ENCODE measurements at places on chromosomes 12 and 14.

- no peak for DNase-seq
These were observed 94.5 kb downstream of the DNAI7 start for GRCh38 chr12:25100194-25101091.

DNA sequence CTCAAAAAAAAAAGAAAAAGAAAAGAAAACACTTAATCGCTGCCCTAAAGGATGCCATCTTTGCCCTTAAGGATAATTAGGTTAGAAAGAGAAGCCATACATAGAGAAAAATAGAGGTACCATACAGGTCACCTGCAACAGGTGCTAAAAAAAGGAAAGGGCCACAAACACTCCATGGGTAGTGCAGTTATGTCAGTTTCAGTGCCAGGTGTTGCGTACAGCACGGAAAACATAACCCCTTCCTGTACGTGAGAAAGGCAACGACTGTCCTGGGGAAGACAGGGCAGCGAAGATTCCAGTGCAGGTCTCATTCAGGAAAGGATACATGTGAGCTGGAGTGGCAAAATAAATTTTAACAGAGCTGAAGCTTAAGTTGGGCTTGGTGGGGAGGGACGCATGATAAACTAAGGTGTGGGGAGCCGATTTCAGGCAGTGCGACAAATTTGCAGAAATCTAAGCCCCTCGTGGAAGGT, 553 bp upstream of the DAZAP2 start:
- no peak for DNase-seq

DNA sequence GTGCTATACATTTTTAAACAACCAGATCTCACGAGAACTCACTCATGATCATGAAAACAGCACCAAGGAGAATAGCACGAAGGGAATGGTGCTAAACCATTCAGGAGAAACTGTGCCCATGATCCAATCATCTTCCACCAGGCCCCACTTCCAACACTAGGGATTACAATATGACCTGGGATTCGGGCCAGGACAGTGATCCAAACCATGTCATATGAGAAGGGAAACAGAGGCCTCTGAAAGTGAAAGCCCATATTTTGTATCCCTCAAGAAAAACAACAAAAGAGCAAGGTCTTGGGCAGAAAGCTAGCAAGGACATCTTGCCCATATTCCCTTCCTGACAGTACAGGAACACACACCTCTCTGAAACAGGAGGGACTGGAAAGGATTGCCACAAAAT, 163.9 kb upstream of the VASH1 start:
- no peak for DNase-seq

DNA sequence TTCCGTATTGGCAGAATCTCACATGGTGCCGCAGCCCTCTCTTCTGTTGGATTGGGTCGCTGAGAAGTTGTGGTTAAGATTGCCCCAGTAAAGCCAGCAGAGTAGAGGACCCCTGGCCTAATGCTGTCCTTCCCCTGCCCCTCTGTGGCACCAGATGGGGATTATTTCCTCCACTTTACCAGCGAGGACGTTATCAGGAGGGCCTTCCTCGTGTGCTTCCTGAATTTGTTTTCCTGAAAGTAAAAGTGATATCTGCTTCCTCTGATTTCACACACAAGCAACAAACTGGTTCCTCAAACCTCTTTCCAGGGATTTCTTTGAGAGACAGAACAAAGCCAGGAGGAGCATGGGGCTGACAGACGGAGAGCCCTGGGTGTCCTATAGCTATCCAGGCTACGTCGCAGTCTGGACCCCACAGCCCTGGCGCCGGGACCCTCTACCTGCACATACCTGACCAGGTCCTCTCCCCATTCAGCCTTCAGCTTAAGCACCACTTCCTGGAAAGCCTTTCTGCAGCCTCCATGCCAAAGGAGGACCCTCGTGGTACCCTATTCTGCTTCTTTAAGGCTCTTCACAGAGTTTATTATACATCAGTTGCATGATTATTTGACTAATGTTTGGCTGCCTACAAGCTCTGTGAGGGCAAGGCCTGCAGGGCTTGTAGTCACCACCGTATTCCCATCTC, 314.8 kb upstream of the FKBP4 start:
- no peak for DNase-seq

DNA sequence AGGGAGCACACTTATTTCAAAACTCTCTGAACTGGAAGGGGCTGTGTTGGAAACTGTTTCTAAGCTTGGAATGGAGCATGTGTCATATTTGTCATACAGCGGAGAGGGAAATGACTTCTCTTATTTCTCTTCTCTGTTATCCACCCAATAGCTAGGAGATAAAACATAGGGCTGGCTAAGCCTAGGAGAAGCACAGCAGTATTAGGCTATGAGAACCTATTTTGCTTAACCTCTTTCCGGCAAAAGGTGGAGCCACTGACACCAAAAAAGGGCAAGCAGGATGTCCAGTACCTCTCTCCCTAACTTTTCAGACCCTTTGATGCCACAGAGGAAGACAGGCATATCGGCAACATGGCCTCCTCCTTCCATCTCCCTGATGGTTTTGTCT, 148.3 kb downstream of the CRADD start:
- no peak for DNase-seq

DNA sequence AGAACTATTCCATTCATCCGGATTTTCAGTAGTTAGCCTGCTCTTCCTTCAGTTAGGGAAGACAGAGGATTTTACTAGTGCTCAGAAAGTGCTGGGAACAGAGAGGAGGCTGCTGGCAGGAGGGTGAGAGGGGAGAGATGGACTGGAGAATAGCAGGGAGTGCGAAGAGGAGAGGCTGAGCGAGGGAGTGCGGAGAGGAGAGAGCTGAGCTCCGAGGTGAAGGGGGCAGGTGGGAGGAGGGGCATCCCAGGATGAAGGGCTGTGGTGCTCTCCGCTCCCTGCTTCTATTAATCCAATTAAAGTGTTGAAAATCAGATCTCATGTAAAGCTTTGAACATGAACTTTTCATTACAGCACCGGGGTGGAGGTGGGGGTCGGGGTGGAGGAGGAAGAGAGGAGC, 20.4 kb upstream of the SMOC1 start:
- no peak for DNase-seq

DNA sequence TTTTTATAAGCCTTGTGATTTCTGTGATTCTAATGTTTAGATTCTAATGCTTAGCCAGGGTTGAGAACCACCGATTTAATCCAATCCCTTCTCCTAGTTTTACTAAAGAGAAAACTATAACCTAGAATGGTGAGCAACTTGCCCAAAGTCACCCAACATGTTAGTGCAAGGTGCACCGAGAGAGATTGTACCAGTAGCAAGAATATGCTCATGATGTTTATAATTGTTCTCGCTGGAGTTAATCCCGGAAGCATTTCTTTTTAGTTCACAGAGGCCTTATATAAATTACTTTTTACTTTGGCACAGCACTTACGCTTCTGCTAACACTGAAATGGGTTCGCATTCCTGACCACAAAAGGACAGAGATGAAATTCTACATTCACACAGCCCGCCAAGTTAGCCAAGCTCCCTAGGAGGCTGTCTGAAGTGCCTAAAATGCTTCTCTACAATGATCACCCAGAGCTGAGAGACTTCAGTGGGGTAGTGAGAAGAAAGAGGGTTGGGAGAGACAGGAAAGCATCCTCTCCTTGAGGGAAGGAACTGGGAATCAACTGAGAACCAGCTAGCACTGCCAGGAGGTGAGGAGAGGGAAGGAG, 579 bp upstream of the BLOC1S1 start:
- DNase-seq: no peak

- DNase-seq: no peak
These were observed 16.0 kb upstream of the OR6S1 start for GRCh38 chr14:20657216-20658211.

GRCh38 chr12:104740668-104741067, 217.4 kb downstream of the SLC41A2 start:
- DNase-seq: peak; percentile 71

DNA sequence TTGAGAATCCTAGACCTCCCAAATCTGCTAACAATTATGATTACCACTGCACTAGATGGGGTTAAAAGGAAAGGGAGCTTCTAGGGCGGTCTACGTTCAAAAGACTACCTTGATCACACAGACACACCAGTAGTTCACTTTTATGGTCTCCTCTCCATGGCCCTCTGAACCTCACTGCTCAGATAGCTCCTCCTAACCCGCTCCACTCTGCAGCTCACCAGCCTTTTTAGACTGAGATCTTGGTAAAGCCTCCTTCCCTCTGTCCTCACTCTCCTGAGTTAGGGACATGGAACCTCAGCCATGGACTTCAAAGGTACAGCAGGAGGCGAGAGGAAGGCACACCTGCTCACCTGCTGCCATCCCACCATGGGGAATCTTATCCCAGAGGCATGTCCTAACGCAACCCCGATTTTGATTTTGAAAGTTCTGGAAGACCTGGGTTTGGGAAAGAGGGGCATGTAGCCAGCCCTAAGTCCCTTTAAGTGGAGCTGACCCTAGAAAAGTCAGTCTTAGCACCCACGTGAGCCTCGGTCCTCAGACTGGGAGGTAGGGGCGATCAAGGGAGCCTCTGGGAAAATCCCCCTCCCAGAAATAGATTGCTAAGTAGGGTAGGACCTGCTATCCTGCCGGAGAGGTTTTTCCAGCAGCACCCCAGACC, 1.3 kb downstream of the ZNF219 start:
- DNase-seq: no peak

DNA sequence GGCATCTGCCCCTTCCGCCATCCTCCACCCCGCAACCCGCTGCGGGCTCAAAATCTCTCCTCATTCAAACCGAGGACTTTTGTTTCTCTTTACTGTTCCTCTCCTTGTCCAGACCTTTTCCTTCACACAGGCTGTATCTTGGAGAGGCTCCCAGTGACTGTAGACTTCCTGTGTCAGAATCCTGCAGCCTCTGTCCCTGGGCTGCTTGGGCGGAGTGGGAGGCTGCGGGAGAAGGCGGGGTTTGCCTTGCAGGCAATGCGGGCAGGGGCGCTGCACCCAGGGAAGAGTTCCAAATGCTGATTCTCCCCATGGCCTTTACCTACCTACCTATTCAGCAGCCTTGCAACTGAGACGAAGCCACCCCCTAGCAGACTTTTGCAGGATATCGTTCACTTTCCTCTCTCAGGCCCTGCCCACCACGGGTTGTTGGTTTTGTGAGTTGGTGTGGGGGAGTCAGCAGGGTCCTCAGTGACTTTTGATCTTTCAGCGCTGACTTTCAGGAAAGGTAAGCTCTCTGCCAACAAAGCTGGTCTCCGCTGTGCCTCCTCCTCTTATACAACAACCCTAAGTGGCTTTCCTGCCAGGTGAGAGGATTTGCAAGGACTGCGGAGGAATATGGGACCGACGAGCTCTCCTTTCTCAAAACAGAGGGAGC, 79.0 kb upstream of the KCNA1 start:
- no peak for DNase-seq

DNA sequence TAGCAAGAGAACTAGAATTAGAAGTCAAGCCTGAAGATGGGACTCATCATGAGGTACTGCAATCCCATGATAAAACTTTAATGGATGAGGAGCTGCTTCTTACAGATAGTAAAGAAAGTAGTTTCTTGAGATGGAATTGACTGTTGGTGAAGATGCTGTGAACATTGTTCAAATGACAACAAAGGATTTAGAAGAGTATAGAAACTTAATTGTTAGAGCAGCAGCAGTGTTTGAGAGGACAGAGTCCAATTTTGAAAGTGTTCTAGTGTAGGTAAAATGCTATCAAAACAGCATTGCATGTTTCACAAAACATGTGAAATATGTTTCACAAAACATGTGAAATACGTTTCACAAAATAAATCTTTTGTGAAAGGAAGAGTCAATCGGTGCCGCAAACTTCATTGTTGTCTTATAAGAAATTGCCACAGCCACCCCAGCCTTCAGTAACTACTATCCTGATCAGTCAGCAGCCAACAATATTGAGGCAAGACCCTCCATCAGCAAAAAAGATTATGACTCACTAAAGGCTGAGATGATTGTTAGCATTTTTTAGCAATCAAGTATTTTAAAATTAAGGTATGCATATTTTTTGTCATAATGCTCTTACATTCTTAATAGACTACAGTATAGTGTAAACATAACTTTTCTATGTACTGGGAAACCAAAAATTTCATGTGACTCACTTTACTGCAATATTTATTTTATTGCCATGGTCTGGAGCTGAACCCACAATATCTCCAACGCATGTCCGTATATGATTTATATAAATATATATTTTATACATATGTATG, 173.4 kb upstream of the BMP4 start:
- no peak for DNase-seq

DNA sequence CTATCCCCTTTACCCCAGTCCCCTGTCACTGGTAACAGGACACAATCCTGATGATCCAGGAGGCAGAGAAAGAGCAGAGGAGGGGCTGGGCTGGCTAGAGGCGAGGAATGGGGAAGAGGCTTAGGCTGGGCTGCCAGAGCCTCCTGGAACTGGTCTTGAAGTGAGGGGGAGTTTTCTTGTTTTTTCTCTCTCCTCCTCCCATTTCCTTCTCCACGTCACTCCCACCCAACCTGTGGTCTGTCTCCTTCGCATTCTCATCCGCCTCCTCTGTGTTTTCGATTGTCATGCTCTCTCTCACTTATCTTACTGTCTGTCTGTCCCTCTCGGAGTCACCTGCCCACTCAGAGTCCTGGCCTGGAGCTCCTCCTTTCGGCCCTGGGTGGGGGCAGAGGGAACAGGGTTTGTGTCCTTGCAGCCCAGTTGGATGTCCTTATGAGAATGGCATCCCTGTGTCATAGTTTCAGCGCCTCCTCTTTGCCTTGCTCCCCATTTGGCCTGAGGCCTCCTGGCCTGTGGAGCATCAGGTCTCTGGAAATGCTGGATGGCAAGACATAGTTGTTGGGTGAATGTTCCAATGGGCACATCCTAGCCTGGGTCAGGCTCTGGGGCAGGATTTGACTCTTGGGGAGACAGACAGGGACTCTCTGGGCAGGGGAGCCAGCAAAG, 3.4 kb upstream of the KRT80 start:
- no peak for DNase-seq

- peak; percentile 78 for DNase-seq
These were observed 11.3 kb downstream of the RARG start for GRCh38 chr12:53220694-53221202.

- DNase-seq: no peak
These were observed 1.6 kb downstream of the GZMH start for GRCh38 chr14:24607635-24608514.

- no peak for DNase-seq
These were observed 9.9 kb upstream of the LRP10 start for GRCh38 chr14:22861651-22862050.

GRCh38 chr12:105382771-105383622, 52.5 kb downstream of the C12orf75 start:
- peak; percentile 37 for DNase-seq

GRCh38 chr12:123089631-123090353, 61.1 kb downstream of the PITPNM2 start:
- no peak for DNase-seq

DNA sequence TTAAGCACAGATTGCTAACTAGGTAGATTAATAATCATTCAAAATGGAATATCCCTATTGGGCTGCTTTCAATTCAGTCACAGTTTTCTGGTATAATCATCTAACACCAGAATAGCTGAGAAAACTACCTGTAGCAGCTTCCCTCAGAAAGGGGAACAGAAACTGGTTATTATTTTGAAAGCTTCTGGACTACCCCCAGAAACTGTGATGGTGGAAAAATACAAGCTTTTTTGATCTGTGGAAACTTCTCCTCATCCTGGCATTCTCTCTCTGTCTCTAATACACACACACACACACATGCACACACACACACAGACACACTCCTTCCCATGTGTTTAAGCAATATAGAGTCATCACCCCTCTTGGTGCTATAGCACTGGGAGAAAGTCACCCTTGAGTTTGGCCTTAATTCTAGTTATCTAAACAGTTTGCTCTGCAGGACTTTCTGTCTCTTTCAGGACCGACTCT, 251.5 kb upstream of the LMO3 start:
- no peak for DNase-seq

Data from globus pallidus (tissue), 1 donor.